Fibroblast of skin of left quadriceps (primary cell): ENCODE measurements at places on chromosomes 7 and 10.

GRCh38 chr10:130399425-130399950, 263.3 kb downstream of the GLRX3 start:
- DNase-seq, result no peak

DNA sequence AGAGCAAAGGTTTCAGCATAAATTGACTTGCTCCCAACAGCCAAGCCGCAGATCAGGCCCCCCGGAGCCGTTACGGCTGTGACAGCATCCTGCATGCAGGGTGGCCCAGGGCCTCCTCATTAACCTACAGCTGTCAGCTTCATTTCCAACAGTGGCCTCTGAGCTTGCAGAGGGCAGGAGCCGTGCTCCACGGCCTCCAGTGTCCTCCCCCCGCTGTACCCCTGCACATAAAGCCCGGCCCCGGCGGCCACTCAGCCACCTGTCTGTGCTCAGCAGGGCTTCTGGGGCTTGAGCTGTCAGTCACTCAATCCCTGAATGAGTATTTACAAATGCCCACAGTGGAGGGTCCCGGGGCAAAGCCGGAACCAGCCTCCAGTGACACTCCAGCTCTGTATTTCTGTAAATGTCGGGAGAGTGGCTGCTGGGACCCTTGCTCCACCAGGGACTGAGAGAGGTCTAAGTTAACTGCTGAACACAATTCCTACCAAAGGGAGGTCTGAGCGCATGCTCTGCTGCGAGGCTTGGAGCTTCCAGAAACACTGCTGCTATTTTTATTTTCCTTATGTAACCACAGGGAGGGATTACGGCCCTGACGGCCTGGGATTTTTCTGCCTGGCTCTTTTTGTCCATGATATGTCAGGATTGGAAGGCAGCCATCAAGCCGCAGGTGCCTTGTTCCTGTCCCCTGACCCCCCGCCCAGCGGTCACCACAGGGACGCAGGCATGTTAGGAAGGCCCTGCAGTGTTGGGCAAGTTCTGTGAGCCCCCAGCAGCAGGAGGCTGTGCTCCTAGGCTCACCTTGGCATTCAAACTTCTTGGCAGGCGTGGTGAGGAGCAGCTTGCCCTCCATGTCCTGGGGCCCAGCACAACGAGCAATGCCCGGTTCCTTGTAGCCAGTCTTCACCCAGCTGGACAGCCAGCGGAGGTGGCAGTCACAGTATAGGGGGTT, 165.0 kb downstream of the SLIT1 start:
- no peak for DNase-seq

DNA sequence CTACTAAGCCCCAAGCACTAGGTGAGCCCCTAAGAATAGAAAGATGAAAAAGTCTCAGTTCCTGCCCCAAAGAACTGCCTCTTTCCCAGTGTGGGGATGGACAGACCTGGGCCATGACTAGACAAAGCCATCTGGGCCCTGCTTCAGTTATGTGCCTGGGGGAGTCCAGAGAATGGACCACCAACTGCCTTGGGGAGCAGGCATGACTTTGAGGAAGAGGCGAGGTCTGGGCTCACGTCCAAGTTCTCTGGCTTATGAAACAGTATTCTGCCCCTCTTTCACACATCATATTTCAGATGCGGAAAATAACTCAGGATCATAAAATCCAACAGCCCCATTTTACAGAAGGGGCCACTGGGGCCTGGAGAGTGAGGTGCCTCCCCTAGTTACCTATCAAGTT, 80.3 kb downstream of the PLXNA4 start:
- DNase-seq, result no peak

DNA sequence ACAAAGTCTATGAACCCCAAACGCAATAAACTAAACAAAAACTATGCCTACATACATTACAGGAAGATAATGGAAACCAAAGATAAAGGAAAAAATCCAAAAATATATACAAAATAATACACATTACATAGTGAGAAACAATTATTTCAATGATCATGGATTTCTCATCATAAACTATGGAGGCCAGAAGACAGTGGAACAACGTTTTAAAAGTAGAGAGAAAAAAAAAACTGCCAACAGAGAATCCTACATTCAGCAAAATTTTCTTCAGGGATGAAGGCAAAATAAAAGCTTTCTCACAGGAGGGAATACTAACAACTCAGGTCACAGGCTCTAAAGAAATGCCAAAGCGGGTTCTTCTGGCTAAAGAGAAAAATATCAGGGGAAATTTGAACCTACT, 42.9 kb upstream of the FAM13C start:
- no peak for DNase-seq

GRCh38 chr10:17348011-17348500, 106.3 kb downstream of the ST8SIA6 start:
- DNase-seq, result no peak

GRCh38 chr7:123535517-123535916, 1.1 kb upstream of the IQUB start:
- DNase-seq, result no peak

GRCh38 chr7:115976651-115977050, 53.9 kb downstream of the TFEC start:
- no peak for DNase-seq

DNA sequence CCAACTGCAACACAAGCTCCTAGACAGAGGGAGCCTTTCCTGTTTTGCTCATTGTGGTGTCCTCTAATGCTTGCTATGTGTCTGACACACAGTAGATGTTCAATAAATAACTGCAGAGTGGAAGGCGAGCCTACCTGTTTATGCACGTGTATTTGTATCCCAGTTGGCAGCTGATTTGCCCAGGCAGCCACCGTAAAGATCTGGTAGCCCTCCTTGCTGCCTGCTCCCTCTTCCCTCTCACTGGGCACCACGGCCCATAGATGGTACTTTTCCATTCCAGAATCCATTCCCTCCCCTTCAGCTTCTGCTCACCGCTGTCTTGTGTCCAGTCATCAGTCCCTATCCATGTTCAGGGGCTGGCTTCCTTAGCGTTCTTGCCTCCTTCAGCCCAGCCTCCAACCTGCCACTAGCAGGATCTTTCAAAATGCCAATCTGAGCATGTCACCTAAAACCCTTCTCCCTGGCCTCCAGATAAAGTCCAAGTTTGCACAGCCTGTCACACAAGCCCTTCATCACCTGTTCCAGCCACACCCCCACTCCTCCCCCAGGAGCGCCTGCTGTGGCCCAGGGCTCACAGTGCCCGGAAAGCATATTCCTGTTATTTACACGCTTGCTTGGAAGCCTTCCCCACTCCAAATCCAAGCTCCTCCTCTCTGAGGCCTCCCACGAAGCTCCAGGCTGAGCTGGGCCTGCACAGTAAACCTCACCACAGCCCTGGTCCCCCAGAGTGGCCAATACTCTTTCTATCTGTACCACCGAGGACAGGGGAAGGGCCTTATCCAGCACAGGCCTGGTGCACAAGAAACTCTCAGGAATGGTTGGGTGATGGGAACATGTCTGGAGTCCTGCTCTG, 21.0 kb downstream of the ZCCHC24 start:
- no peak for DNase-seq

DNA sequence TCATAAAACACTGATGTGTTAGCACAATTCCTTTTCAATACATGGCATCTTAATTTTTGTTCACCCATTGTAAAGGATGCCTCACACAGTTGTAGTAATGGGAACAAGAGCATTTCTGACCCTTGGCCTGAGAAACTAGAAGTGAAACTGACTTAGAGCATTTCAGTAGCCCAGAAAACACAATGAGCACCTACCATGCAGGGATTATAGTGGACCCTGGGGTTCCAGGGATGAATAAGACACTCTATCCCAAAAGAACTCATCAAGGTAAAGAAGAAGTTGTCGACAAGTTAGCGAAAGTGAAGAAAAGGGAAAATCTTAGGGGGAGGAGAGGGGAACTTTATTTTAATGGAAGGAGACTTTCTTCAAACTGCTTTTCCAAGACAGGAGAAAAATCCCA, 125.6 kb downstream of the NT5C2 start:
- no peak for DNase-seq

DNA sequence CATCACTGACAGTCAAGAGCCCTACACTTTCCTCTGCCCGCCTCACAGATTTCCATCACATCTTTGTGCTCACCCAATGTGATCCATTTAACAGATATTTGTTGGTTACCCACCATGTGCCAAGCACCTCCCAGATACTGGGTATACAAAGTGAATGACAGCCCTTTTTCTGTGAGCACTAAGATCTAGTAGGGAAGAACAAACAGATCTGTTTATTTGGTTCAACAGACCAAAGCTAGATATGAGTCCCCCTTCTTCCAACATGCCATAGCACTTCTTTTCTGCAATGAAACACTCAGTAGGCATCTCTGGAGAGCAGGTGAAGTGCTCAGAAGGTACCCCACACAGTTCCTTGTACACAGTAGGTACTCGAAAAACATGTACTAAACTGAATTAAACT, 101.4 kb downstream of the HIPK2 start:
- no peak for DNase-seq

GRCh38 chr7:157540606-157541294, 203.9 kb downstream of the DNAJB6 start:
- no peak for DNase-seq

- no peak for DNase-seq
Measured at GRCh38 chr10:28783087-28783486, 105.8 kb downstream of the BAMBI start.

DNA sequence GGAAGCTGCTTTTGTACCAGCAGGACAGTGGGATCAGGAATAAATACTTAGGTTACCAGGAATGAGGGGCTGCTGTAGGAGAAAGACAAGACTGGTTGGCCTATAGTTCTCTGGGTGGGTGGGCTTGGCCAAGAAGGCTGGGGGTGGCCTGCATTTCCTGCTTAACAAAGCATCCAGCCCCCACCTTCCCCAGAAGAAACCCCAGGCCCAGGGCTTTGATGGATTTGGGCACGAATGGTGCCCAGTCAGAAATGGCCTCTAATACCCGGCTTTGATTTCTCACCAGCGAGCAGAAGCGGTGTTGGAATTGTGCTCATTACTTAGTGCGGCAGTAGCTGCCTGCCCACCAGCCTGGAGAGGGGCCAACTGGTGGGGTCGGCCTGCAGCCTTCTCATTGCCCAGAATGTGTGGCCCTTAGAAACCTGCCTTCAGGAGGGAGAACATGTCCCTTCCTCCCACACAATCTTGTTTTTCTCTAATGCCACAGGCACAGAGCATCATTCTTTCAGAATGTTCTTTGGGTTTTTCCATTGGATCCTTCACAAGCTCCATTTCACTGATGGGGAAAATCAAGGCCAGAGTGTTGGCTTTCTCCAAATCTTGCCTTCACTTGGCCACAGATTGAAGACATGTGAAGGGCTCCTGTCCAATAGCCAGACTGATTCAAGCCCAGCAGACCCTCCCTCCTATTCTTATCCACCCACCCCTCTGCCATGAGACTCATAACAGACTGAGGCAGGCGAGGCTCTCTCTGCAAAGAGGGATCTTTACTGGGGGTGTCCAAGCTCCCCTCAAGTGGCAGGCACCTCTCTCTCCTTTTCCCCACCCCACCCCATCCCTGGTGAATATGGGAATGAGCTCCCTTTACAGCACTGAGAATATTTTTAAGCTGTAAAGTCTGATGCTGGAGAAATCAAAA, 2.5 kb downstream of the UNC5B start:
- DNase-seq, result no peak

GRCh38 chr7:26166684-26167266, 14.8 kb downstream of the NFE2L3 start:
- DNase-seq, result no peak

DNA sequence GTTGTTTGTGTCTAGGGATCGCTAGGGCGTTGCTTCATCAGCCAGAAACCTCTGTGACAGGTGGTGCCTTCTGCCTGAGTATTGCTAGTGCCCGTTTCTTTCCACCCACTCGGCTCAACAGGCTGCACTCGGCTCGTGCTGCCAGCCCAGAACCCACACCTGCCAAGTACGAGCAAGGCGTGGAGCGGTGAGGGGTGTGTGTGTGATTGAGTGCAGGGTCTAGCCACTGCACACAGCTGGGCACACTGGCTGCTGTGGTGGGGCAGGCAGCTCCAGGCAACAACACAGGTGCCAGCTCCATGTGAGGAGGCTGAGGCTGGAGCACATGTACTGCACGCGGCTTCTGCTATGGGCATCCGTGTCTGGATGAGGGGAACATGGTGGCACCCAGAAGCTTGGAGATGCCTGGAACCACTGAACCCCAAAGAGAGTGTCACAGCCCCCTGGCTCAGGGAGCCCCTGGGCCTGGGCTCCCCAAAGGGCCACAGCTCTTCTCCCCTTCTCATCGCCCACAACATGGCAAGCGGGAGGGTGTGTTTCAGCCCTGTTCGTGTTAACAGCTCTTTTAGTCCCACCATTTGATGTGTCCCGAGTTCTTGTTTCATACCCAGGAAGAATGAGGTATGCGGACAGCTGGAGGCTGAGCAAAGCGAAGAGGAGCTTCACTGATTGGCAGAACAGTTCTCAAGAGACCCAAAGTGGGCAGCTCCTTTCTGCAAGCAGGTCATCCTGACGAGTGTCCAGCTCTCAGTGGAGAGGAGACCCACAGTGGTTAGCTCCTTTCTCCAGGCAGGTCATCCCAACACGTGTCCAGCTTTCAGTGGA, 78.1 kb downstream of the HDAC9 start:
- no peak for DNase-seq

GRCh38 chr10:7046615-7047014, 364.2 kb downstream of the SFMBT2 start:
- DNase-seq, result no peak

DNA sequence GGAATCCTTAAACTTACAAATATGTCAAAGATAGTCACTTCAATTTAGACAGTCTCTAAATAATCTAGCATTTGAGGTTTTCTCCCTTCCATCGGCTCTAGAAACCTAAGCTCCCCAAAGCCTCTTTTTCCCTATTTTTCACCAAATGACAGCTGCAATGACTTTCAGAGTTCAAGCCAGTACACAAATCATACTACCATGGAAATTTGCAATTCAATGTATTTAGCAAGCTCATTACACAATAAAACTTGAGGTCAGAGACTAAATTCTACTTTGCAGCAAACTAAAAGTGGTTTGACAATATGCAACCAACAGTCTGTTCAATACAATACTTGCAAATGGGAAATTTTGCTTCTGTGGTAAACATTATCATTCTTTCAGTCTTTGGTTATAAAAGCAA, 80.3 kb downstream of the SKIDA1 start:
- no peak for DNase-seq

DNA sequence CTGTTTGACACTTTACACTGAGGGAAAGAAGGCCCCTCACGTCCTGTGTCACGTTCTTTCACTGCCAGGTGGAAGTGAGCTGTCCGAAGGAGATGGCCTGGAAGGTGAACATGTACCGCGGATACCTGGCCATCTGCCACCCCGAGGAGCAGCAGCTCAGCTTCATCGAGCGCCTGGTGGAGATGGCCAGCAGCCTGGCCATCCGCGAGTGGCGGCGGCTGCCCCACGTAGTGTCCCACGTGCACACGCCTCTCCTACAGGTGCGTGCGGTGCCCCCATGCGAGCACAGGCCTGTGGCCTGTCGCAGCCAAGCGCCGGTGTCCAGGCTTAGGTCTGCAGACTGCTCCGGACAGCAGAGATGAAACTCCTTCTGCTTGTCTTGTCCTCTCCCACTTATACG, 103.4 kb downstream of the TRRAP start:
- no peak for DNase-seq
